Smooth muscle cell of the brain vasculature (primary cell): ENCODE measurements at places on chromosomes 6 and 20.

DNA sequence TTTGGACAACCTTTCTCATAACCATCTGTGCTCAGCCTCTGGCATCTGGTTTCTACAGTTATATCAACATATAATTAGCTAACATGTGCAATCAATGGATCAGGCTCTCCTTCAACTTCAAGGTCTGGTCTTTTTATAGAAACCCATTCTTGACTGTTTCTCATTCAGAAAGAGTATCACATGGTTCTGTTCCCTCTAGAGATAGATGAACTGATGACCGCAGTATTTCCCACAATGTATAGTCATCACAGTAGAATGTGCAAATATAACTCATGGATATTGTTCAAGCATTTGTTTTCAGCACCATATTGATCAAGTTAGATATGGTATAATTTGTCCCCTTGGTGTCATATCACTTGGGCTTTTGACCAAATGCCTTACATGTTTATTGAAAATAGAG, 656.2 kb downstream of the FRK start:
- no peak for DNase-seq

GRCh38 chr20:35167787-35168186, 4.1 kb upstream of the PROCR start:
- DNase-seq = no peak

- no peak for DNase-seq
Observed at GRCh38 chr20:48822879-48823385, 4.9 kb downstream of the PREX1 start.

GRCh38 chr20:37377346-37378081, 31.6 kb downstream of the SRC start:
- no peak for DNase-seq

DNA sequence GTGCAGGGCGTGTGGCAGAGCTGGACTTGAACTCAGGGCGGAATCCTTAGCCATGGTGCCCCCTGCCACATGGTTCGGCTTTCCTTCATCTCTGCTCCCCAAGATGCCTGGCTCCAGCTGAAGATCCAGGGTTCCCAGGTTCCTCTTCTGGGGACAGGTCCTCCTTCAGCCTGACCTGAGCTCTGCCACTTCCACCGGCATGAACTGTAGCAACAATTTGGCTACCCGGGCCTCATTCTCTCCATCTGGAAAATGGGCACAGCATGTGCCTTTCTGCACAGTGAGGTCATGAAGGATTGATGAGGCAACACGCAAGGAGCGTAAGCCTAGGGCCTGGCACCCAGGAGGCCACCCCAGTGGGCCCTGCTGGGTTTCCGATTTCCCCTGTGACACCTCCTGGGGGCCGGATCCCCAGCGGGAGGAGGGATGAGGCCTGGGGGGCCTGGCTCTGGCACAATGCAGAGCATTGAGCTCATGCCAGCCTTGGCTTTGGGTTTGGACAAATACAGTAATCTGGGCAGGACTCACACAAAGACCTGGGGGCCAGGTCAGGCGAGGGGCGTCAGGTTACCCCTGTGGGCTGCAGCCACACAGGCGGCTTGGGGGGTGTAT, 74.0 kb downstream of the CEBPB start:
- no peak for DNase-seq

DNA sequence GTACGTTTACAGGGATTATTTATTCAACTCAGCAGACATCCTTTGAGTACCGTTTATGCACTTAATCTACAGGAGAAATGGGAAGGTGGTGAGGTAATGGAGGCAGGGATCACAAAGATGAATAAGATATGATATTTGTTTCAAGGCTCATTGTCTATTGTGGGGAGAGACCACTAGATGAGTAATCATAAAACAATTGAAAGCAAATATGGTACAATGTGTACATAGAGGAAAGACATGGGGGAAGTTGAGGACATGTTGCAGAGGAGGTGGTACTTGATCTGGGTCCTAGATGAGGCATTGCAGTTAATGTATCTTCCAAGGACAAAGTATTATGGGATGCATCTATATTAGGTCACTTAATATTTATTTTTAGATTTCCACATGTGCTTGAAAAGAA, 13.7 kb upstream of the CDC5L start:
- no peak for DNase-seq

- peak; percentile 80 for DNase-seq
Observed at GRCh38 chr20:33914919-33915318, 78.8 kb upstream of the RALY start.

GRCh38 chr6:33794910-33795623, 6.1 kb upstream of the LEMD2 start:
- DNase-seq = no peak

DNA sequence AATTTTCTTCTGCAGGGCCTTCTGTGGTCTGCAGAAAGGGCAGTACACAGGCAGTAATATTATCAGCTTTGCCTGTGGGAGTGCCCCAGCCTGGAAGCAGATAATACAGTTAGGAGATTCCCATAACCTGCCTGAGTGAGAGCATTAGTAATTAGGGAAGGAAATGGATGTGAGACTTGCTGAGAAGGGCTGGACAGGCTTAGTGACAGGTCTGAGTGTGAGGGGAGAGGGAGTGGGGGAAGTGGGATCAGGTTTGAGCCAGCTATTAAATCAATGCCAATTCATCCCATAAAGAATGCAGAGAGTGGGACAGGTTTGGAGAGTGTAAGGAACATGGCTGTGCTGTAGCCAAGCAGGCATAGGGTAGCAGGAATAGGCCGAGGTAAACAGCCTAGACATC, 10.1 kb upstream of the CFAP206 start:
- DNase-seq = no peak

DNA sequence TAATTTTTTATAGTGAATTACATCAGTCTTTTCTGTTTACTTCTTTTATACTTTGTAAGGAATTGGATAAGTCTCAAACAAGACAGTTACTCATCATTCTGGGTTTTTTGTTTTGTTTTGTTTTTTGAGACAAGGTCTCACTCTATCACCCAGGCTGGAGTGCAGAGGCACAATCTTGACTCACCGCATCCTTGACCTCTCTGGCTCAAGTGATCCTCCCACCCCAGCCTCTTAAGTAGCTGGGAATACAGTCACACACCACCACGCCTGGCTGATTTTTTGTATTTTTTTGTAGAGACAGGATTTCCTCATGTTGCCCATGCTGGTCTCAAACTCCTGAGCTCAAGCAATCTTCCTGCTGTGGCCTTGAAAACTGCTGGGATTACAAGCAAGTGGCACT, 524.3 kb downstream of the EYS start:
- peak; percentile 1 for DNase-seq

GRCh38 chr20:23867152-23867776, 12.3 kb downstream of the CST5 start:
- DNase-seq = no peak

DNA sequence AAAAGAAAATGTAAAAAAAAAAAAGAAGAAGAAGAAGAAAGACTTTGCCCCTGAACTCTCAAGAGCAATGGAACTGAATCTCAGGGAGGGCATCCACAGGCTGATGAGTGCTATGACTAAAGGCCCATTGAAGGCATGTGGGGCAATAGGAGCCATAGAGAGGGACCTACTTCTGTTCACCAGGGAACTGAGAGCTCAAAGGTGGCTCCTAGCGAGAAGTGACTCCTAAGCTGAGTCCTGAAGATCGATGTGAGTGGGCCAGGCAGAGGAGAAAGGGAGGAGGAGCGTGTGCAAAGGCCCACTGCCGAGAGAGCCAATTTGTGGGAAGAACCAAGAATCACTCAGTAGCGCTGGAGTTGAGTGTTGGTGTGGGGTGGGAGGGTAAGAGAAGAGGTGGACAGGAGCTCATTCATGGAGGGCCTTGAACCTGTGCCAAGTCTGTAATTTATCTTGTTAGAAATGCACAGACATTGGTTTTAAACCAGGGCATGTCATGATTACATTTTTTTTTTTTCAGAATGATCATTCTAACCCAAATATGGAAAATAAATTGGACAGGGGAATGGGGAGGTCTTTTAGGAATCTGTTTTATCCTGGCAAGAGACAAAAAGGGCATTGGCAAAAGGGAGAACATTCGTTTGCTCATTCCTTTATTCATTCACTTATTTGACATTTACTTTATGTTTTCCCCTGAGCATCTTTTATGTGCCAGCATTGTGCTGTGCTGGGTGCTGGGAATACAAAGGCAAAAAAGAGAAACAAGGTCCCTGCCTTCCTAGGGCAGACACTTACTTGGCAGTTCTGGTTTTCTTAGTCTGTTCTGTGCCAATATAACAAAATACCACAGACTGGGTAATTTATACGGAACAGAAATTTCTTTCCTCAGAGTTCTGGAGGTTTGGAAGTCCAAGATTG, 67.4 kb upstream of the DSP start:
- DNase-seq = no peak

- DNase-seq = no peak
Observed at GRCh38 chr6:35893246-35893645, 27.7 kb downstream of the SRPK1 start.

GRCh38 chr6:52183131-52183713, 3.0 kb upstream of the IL17A start:
- DNase-seq = no peak

DNA sequence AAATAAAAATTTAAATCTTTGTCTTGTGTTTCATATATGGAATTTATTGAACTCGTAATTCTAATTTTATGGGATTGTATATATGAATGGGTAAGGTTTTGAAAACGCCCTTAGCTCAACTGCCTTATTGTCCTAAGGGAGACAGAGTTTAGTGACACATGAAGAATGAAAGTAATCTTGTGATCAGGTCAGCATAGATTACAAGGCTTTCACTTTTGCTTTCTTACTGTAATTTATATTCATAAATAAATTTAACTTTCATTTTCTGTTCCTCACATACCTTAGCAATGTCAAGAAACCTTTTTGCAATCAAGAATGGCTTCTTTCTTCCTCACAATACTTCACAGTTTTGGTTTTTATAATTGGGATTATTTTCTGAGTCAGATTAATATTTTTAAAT, 14.4 kb downstream of the KPNA5 start:
- DNase-seq = no peak

GRCh38 chr6:154606860-154607259, 96.4 kb upstream of the CNKSR3 start:
- DNase-seq = no peak

DNA sequence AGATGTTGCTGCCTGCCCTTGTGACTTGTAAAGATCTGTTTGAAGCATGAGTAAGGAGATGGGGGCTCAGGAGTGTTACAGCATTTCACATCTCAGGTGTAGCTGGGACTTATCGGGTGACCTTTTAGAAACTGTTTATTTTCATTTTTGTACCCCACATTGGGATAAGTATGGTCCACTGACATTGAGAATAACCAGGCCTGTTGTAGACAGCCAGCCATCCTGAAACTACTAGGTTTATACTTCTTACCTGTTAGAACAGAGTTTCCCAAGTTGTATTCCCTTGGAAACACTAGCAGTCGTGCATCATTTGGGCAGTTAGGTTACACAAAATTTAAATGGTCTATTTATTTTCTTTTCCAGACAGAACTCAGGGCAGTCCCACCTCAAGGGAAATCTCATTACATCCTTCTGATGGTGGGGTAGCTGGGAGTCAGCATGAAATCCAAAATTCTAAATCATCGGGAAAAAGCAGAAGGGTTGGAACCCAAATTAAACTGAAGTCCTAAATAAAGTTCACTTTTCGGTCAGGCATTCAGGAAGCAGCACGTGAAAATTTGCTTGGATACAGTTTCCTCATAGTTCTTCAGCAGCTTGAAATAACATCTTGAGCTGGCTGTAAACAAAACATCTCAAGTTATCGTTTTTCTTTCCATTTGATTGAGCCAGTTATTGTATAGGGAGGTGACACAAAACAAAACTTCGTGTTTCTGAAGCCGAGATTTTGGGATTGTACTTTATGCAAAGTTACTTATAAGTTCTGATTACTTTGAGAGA, 30.5 kb downstream of the FOXO3 start:
- DNase-seq = no peak
